ENCODE measurements at places on chromosomes 7 and 10. TPM values are rescaled to one million over a fixed set of nuclear protein-coding genes. Genes with fewer than 3 reads are reported as not detected.

Gene TM9SF3
- total RNA-seq, result 156 TPM

Gene PNLIPRP2
- total RNA-seq, result not detected

Gene HMX3
- not detected for total RNA-seq

Gene DENND2A
- total RNA-seq, result 34.4 TPM

Gene PLEKHS1
- total RNA-seq, result 0.42 TPM

Gene OPTN
- 38.5 TPM for total RNA-seq

Gene R3HCC1L
- 24.0 TPM for total RNA-seq

Gene AASS
- 60.7 TPM for total RNA-seq

Gene OR6V1
- not detected for total RNA-seq

Gene CDC14C
- total RNA-seq, result not detected

Gene DNAJB12
- 21.9 TPM for total RNA-seq

Gene C10orf67
- not detected for total RNA-seq

Gene CNPY1
- 0.32 TPM for total RNA-seq

Gene CACNA2D1
- total RNA-seq, result 89.1 TPM

Gene SYPL1
- 113 TPM for total RNA-seq

Gene GIMAP1
- total RNA-seq, result 4.9 TPM

Gene SPDYE1
- not detected for total RNA-seq

Gene BLNK
- 7.3 TPM for total RNA-seq

Gene GPR85
- 15.3 TPM for total RNA-seq

Gene CCDC3
- total RNA-seq, result 22.5 TPM

Gene RGR
- total RNA-seq, result 0.74 TPM

Gene CFAP43
- total RNA-seq, result 1.4 TPM

Gene LOXL4
- total RNA-seq, result 8.8 TPM

Gene NPY4R2
- total RNA-seq, result 0.16 TPM

Gene FXYD4
- total RNA-seq, result 0.95 TPM

Gene CYP3A4
- total RNA-seq, result not detected

Data from urinary bladder (tissue), 4 donors.